ENCODE measurements at places on chromosomes 3 and 15.
A peak's percentile ranks its signal among the peaks of the same experiment; 100 is the strongest.

GRCh38 chr3:59685432-59685831, 635.6 kb upstream of the CFAP20DC start:
- no peak for DNase-seq

DNA sequence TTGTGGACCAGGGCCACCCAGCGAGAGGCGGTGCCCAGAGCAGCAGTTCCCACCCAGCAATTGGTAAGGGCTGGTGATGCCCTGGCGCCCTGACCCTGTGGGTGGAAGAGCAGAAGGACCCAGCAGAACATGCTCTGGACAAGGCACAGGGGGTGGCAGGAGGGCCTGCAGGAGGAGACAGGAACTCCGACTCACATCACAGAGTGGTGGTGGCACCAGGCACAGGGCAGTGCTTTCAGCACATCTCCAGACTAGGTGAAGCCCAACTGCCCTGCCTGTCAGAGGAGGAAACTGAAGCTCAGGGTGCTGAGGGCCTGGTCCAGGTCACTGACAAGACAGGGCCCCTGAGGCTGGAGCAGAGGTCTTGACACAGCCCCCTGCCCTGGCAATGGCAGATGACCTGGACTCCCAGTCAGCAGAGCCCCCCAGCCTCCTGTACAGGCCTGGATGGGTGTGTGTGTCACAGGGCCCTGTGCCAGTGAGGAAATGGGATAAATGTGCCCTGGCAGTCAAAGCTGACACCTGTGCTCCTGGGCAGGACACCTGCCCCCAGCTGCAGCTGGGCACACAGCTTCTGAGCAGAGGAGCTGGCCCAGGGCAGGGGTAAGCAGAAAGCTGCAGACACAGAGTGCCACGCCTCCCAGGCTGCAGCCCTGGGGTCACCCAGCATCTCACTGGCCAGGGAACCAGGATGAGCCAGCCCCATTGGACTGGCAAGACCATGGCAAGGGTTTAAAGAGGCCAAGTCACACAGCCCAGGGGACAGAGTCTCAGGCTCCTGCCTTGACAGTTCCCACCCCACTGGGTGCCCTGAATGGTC, 11.4 kb downstream of the KLF15 start:
- DNase-seq: no peak

DNA sequence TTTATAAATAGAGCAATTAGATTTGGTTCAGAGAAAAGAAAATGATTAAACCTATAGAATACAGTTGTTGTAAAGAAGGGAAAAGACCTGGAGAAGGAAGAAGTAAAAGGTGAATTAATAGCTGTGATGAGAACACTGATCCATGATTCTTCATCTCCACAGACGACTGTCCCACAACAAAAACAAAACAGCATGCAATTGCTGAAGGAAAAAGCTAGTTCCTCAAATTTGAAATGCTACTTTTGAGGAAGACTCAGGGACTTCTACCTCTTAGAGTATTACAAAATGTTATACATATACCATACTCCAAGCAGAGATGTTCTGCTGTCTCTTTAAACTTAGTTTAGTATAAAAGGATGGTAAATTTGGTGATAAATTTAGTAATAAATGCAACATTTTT, 21.5 kb downstream of the ALCAM start:
- DNase-seq: no peak

DNA sequence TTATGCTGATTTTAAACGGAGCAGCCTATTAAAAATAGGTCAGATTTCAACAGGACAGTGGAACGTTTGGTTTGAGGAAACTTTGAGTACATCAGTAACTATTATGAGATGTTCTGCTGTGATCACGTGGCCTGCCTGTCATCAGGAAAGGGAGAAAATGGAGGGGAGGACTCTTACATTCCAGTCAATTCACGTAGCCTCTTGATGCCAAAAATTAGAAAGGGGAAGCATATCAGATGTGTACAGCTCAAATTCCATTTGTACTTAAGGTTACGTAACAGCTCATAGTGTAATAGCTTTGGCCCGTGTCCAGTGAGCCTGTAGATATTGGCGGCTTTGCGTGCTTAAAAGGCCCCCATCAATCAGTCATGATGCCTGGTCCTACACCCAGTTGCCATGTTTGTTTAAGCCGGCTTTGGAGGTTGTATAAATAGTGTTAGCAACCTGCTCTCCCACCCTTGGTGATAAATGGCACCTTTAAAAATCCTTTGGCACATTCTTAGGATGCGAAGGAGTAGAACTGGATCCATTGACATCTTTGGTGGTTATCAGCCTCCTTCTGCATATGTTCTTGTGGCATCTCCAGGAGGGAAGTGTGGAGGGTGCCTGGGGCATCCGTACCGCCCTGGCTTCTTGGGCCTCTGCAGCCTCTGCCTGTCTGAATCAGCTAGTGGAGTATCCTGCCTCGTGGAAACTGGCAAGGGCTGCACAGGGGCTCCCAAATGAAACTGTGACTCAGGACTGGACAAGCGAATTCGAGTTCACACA, 163.9 kb downstream of the THSD4 start:
- no peak for DNase-seq

DNA sequence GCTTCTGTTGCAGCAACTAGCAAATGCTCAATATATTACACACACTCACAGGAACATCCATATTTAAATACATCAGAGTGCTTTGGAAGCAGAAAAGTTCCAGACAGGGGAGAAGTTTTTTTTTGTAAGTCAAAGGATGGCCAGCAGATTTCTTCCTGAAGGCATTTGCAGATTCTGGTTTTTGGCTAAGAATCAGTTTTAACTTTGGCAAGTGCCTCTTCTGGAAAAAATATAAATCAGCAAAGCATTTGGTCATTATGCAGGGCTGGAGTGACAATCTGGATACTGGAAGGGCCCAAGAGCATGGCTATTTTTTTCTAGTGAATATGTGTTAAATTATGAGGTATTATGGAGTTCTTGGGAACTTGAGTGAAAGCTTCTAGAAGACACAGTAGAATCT, 495.3 kb upstream of the ARPP21 start:
- DNase-seq: no peak

DNA sequence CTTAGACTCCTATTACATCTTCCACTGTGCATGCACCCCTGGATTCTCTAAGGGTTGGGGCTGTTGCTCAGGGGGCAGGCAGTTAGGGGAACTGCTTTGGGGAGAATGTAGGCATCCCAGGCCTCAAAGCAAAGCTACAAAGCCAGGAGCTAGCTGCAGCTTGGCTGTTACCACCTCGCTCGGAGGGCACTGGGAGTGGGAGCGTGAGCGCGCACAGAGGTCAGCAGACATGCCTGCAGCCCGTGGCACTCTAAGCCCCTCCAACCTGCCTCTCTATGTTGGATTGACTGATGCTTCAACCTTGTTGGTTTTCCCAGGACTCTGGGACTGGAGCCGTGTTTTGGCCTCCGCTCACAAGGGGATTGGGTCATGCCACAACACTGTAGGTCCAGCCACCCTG, 69.8 kb downstream of the CPN2 start:
- no peak for DNase-seq

- no peak for DNase-seq
Observed at GRCh38 chr3:17111586-17111985, 226.8 kb downstream of the PLCL2 start.

- DNase-seq: no peak
Observed at GRCh38 chr15:93495799-93496637, 407.0 kb upstream of the RGMA start.

GRCh38 chr3:11143476-11143875, 10.8 kb upstream of the HRH1 start:
- no peak for DNase-seq

GRCh38 chr3:106386050-106386449, 517.2 kb upstream of the CBLB start:
- no peak for DNase-seq

- no peak for DNase-seq
Observed at GRCh38 chr3:15283702-15284101, 48.7 kb downstream of the SH3BP5 start.

GRCh38 chr3:158094235-158095110, 11.7 kb downstream of the SHOX2 start:
- no peak for DNase-seq

DNA sequence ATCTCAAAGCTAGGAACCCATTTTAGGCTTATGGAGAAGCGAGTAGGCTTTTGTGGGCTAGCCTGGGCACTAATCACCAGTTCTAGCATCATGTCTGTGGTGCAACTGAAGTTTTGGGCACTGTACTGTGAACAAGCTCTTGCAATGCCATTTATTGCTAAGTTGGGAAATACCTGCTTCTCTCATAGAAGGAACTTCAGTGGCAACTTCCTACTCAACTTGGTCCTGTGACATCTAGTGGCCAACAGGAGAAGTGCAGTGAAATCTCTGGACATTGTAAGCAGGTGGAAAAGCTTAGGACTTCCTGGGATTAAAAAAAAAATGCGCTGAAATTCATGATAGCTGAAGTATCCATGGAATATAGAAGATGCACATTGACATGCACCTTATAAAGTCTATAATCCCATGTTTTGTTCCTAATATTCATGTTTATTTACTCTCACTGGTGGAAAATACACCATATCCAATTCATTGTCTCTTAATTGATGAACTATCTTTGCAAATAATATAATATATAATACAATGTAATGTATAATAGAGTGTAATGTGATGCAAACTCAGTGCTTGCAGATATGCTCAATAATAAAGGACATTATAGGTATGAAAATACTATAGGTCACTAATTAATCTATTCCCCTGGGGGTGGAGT, 6.5 kb upstream of the ALDH1A3 start:
- DNase-seq: peak; percentile 51

DNA sequence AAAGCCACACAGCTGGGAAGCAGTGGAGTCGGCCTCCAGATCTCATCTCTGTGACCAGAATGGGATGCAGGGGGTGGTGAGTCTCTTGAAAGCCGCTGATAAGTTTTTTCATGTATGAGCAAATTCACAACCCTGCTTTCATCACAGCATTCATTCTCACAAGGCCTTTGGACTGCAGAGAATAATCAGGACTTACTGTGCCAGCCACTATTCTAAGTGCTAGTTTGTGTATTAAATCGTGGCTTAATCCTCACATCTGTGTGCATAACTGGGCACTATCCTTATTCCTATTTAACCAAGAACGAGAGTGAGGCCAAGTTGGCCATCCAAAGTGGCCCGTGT, 64.2 kb upstream of the POLG start:
- DNase-seq: no peak

DNA sequence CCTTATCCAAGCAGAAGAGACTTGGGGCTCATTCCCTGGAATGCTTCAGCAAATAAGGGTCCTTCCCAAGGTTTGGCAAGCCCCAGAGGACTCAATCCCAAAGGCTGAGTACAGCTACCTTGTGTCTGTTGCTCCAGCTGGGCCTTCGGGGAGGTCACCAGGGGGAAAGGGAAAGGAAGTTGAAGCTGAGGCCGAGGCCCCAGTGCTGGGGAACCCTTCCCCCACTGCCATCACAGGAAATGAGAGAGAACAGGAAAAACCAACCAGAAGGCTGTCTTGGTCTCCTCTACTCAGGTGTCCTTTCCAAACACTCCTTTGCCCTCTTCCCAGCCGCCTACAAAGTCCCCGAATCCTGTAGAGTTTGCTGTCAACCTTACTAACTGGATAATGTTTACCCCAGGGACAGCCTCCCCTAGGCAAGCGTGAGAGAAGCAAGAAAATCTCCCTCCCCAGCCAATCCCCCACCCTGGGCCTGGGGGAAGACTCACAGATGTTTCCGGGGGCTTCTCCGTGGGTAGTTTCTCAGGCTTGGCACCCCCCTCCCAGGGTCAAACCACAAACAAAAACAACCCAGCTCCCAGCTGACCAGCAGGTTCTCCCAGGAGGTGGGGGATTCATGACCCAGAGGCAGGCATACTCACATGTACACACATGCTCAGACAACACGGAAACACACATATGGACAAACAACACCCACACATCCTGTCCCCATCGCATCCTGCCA, 5.5 kb downstream of the CSRNP1 start:
- no peak for DNase-seq
